Omental fat pad (tissue), 4 donors: ENCODE measurements at places on chromosomes 12 and 14. TPM values are rescaled to one million over a fixed set of nuclear protein-coding genes. Genes with fewer than 3 reads are reported as not detected.

The GLIPR1 gene
- 25.0 TPM for total RNA-seq

The C1QL4 gene
- total RNA-seq, result not detected

The CIDEB gene
- 9.1 TPM for total RNA-seq

The PKP2 gene
- total RNA-seq, result 3.9 TPM

The IL22 gene
- total RNA-seq, result not detected
